ENCODE measurements at places on chromosomes 4 and X. TPM values are rescaled to one million over a fixed set of nuclear protein-coding genes. Genes with fewer than 3 reads are reported as not detected.
A peak's percentile ranks its signal among the peaks of the same experiment; 100 is the strongest.

TEC gene
- total RNA-seq: 7.4 TPM

DNA sequence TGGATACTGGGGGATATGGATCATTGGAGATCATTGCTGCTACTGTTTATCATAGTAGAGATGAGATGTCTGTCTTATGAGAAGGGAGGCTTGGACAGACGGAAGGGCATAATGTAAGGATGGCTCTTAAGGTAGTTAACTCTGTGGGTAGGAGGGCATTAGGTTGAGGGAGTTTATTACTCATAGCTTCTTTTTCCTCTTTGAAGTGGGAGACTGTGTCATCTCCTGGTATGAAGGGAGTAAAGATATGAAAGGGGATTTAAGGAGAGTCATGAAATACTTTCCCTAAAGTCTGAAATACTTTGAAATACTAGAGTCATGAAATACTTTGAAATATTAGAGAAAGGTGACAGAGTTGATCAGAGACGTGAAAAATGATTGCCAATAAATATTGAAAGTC lies 255.5 kb upstream of the PITX2 start:
- H3K4me3 ChIP-seq: no peak overlapping the region
- no peaks in the 10 kb centered on the region for H3K36me3 ChIP-seq
- H3K27ac ChIP-seq: no peak overlapping the region
- H3K4me1 ChIP-seq: no peaks in the 10 kb centered on the region

DNA sequence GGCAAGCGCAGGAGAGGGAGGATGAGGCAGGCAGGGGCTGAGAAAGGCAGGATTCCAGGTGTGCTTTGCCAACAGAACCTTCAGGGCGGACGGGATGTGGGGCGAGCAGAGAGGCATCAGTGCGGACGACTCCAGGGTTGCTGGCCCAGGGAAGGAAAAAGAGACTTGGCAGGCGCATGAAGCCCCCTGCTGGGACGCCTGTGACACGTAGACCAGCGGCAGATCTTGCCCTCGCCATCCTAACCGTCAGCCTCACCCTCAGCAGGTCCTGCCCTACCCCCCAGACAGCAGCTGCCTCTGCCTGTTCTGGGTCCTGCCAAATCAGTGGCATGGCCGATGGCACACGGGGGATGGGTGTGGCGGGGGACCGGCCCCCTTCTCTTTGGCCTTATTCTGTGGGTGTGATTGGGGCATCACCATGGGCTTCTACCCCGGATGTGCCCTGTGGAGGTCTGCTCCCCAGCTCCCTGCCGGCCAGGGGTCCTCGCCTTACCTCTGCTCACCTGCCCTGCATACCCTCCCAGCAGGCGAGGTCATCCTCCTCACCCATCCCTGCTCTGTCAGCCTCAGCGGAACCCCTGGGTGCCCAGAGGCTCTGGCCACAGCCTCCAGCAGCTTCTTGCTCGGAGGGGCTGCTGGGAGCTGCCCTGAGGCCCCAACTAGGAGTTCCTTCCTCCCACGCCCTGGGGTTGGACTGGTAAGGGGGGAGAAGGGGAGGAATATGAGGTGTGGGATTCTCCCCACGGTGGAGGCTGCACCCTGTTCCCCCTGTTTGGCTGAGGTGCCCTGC lies 2.9 kb upstream of the SH3BP2 start:
- no peak overlapping the region for H3K4me3 ChIP-seq
- H3K4me1 ChIP-seq: peaks cover 67% of the 10 kb centered on the region

DNA sequence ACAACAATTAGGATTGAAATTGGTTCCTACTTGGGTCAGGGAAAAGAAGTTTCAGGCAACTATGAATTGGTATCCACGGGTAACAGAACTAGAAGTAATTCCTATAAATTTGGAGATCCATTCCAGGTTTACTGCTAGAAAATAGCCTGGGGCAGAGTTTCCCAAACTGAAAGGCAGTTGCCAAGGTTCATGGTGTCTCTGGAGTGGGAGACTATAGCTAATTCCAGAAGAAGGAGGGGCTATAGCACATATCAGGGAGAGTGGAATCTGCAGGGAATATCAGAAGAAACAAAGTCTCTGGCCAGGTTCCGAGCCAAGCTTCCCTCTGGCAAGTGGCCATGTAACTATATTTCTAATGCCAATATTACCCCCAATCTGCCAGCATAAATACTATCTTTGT lies 166.3 kb downstream of the GALNTL6 start:
- no peak overlapping the region for H3K4me3 ChIP-seq
- no peaks in the 10 kb centered on the region for H3K27me3 ChIP-seq
- DNase-seq: no peak

- H3K4me3 ChIP-seq: no peak overlapping the region
- no peaks in the 10 kb centered on the region for H3K36me3 ChIP-seq
- no peak overlapping the region for H3K27ac ChIP-seq
- DNase-seq: no peak
Measured at GRCh38 chrX:129771266-129771995, 8.3 kb upstream of the SASH3 start.

GRCh38 chr4:169440446-169440845 lies 169.7 kb upstream of the SH3RF1 start:
- H3K27ac ChIP-seq: no peak overlapping the region
- H3K36me3 ChIP-seq: no peaks in the 10 kb centered on the region
- H3K4me1 ChIP-seq: peaks cover 7% of the 10 kb centered on the region
- no peak for DNase-seq
- H3K4me3 ChIP-seq: no peak overlapping the region
- H3K27me3 ChIP-seq: no peaks in the 10 kb centered on the region

DNA sequence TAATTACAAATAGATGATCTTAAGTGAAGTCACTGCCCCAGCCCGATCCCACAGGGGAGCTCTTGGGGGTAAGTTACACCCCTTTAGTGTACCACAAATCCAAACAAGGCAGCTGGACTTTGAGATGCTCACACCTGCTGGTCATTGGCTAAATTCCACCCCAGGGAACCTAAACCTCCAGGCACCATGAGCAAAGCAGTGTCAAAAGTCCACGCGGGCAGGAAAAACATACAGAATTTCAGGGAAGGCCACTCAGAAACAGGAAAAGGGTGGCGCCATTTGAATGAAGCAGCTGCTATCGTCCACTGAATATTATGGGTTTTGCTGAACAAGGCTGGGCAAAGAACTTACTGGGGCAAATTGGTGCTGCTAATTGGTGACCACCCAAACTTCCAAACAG lies 30.9 kb downstream of the SUPT20HL1 start:
- no peaks in the 10 kb centered on the region for H3K36me3 ChIP-seq
- H3K4me1 ChIP-seq: no peaks in the 10 kb centered on the region
- no peak overlapping the region for H3K27ac ChIP-seq
- no peak overlapping the region for H3K4me3 ChIP-seq

DNA sequence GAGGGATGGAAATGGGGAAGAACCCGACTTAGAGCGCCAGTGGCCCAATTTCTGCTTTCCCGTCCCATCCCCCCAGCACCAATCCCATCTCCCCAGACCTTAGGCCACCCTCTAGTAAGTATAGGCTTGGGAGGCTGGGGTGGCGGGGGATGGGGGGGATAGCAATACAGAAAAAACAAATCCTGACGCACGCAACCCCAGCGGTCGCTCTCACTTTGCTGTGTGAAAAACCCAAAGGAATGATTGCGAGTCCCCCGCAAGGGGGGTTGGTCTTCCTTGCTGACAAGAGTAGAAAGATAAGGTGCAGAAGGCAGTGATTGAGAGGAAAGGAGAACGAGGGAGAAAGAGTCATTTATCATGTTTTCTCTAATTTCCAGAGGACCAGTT lies 863 bp downstream of the CPE start:
- H3K4me3 ChIP-seq: peak overlapping the region; percentile 55
- no peak overlapping the region for H3K27ac ChIP-seq
- DNase-seq: no peak
- H3K4me1 ChIP-seq: no peaks in the 10 kb centered on the region

- H3K4me3 ChIP-seq: no peak overlapping the region
- H3K36me3 ChIP-seq: peaks cover 93% of the 10 kb centered on the region
- H3K4me1 ChIP-seq: no peaks in the 10 kb centered on the region
- DNase-seq: no peak
- H3K27me3 ChIP-seq: no peaks in the 10 kb centered on the region
Measured at GRCh38 chr4:39305912-39306677, 60.1 kb downstream of the RFC1 start.

SMIM31 gene
- 0.83 TPM for total RNA-seq

- H3K4me3 ChIP-seq: no peak overlapping the region
- no peak for DNase-seq
- H3K27ac ChIP-seq: no peak overlapping the region
- no peaks in the 10 kb centered on the region for H3K36me3 ChIP-seq
- no peaks in the 10 kb centered on the region for H3K27me3 ChIP-seq
Measured at GRCh38 chrX:42771506-42772335, 6.2 kb downstream of the PPP1R2C start.

ABCE1 gene
- 35.5 TPM for total RNA-seq

GRCh38 chrX:117429501-117429900 lies 687.1 kb downstream of the KLHL13 start:
- H3K27me3 ChIP-seq: no peaks in the 10 kb centered on the region
- no peaks in the 10 kb centered on the region for H3K4me1 ChIP-seq
- DNase-seq: no peak
- no peaks in the 10 kb centered on the region for H3K36me3 ChIP-seq
- no peak overlapping the region for H3K4me3 ChIP-seq
- H3K27ac ChIP-seq: no peak overlapping the region

DNA sequence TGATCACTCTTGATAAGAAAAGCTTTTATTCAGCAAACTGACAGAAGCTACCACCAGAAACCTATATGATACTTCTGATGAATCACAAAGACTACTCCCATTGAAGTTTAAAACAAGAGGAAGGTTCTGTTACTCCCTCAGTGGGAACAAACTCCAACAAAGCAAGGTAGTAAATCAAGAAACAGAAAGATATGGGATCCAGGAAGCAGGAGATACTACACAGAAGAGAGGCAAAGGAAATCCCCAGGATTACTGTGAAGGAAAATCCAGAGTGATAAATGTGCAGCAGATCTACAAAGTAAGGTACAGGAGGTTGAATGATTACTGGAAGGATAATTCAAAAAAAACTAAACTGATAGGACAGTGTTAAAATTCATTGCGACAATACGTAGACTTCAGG lies 222.4 kb downstream of the HHIP start:
- H3K4me1 ChIP-seq: no peaks in the 10 kb centered on the region
- no peak for DNase-seq
- no peak overlapping the region for H3K27ac ChIP-seq
- H3K36me3 ChIP-seq: no peaks in the 10 kb centered on the region
- no peak overlapping the region for H3K4me3 ChIP-seq

GRCh38 chr4:72394012-72394663 lies 174.9 kb downstream of the ADAMTS3 start:
- H3K36me3 ChIP-seq: no peaks in the 10 kb centered on the region
- no peaks in the 10 kb centered on the region for H3K4me1 ChIP-seq
- no peak overlapping the region for H3K27ac ChIP-seq

- H3K4me1 ChIP-seq: peaks cover 31% of the 10 kb centered on the region
- DNase-seq: peak; percentile 60
- H3K4me3 ChIP-seq: no peak overlapping the region
- H3K27ac ChIP-seq: peak overlapping the region; percentile 3
Measured at GRCh38 chr4:10120943-10121567, 4.5 kb upstream of the WDR1 start.

DNA sequence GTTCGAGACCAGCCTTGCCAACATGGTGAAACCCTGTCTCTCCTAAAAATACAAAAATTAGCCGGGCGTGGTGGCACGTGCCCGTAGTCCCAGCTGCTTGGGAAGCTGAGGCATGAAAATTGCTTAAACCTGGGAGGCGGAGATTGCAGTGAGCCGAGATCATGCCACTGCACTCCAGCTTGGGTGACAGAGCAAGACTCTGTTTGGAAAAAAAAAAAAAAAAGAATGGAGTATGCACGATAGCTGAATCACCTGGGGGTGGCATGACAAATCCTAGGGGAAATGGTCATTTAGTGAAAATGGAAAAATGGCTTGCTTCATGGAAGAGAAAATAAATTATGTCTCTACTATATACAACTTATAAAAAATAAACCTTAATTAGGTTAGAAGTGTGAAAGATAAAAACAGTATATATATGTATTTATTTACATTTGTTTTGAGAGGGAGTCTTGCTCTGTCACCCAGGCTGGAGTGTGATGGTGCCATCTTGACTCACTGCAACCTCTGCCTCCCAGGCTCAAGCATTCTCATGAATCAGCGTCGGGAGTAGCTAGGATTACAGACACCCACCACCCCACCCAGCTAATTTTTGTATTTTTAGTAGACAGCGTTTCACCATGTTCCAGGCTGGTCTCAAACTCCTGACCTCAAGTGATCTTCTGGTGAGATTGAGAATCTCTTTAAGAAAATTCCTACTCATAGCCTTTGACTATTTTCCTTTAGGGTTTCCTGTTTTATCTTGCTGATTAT lies 19.3 kb upstream of the ING2 start:
- H3K4me3 ChIP-seq: no peak overlapping the region
- H3K27ac ChIP-seq: no peak overlapping the region
- no peaks in the 10 kb centered on the region for H3K27me3 ChIP-seq
- no peak for DNase-seq

GRCh38 chr4:152997288-152997687 lies 61.2 kb downstream of the FHDC1 start:
- no peak overlapping the region for H3K4me3 ChIP-seq
- no peak overlapping the region for H3K27ac ChIP-seq

GAGE13 gene
- total RNA-seq: not detected

DNA sequence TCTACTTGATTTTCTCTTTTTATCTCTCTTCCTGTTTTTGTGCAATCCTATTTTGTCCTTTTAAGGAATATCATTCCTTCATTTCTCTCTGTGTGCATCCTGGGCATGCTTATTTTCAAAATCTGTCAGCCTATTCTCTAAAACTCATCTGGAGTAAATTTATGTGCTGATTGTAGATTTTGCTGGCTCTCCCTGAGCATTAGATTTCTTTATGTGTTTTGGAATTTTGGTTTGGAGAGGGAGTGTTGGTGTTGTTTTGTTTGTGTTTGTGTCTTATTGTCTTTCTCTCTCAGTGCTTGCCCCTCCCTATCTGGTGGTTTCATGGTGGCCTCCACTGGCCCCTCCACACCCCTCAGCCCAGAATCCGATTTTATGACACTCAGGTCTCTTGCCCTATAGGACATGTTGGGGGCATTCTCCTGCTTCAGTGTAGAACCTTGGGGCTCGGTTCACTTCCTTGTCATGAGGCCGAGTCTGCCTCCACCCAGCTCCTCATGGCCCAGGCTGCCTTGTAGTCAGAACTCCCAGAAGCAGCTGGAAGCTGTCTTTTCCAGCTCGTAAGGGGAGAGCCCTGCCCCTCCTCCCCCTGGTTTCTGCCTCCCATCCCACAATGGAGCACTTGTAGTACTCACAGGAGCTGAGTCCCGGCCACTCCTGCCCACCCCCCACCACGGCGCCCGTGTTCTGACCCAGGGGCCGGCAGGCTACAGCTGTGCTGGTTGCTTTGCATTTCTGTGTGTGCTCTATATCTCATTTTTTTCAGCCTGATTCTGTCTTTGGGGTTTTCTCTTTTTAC lies 24.5 kb upstream of the PJA1 start:
- H3K27me3 ChIP-seq: no peaks in the 10 kb centered on the region
- no peaks in the 10 kb centered on the region for H3K4me1 ChIP-seq
- no peak overlapping the region for H3K4me3 ChIP-seq
- no peak for DNase-seq
- no peak overlapping the region for H3K27ac ChIP-seq

DNA sequence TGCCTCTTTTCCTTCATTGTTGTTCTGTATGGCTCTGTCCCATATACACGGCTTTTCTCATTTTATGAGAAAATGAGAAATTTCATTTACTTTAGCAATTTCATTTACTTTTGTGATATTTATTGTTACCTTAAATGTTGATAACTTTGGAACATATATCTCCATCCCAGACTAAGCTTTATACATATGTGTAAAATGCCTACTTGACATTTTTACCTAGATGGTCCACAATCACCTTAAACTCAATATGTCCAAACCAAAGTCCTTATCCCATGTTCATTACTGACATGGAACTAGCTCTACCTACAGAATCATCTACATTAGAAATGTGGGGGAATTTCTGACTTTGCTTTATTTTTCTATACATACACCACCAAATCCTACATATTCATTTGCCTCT lies 590.5 kb upstream of the CT83 start:
- no peak overlapping the region for H3K4me3 ChIP-seq
- H3K27ac ChIP-seq: no peak overlapping the region
- H3K36me3 ChIP-seq: no peaks in the 10 kb centered on the region

PTPN13 gene
- total RNA-seq: 77.2 TPM

All from lower lobe of right lung (tissue), 2 donors.